ENCODE measurements at places on chromosomes 4 and X. TPM values are rescaled to one million over a fixed set of nuclear protein-coding genes. Genes with fewer than 3 reads are reported as not detected.

DNA sequence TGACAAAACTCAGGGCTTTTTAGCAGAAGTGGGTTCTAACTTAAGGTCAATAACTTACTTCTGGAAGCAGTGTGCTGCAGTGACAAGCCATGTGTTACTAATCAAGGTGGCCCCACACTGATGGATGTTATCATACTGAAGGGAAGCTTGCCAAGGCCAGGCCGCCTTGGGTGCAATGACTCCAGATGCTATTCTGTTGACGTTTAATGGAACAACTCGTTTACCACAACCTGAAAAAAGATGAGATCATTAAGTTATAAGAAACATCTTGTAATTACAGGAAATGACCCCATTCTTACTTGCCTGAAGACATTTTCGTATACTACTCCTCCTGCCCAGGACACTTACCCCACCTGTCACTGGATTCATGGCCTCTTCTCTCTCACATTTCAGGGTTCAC lies 38.9 kb upstream of the TMPRSS11D start:
- H3K27me3 ChIP-seq = no peaks in the 10 kb centered on the region
- H3K4me1 ChIP-seq = no peaks in the 10 kb centered on the region
- no peak for DNase-seq
- H3K4me3 ChIP-seq = no peak overlapping the region
- no peaks in the 10 kb centered on the region for H3K36me3 ChIP-seq
- H3K27ac ChIP-seq = no peak overlapping the region

GRCh38 chrX:38669428-38669827 lies 108.1 kb downstream of the TSPAN7 start:
- no peaks in the 10 kb centered on the region for H3K4me1 ChIP-seq
- H3K4me3 ChIP-seq = no peak overlapping the region
- no peaks in the 10 kb centered on the region for H3K27me3 ChIP-seq
- no peak for DNase-seq
- H3K27ac ChIP-seq = no peak overlapping the region
- no peaks in the 10 kb centered on the region for H3K36me3 ChIP-seq

DNA sequence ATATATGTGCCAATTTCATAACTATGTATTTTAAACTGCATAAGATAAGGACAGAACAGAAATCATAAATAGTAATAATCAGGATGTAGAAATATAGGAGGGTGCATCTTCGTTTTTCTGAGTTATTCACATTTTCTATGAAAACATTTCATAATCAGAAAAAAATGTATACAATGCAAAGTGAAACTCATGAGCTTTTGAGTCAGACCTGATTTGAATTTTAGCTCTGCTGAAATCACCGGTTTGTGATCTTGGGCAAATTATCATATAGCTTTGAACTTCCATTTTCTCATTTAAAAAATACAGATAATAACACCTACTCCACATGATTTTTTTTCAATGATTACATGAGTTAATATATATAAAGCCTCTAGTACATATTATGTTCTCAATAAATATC lies 106.9 kb downstream of the KDR start:
- H3K4me1 ChIP-seq = peaks cover 4% of the 10 kb centered on the region
- DNase-seq = no peak
- no peak overlapping the region for H3K27ac ChIP-seq
- no peak overlapping the region for H3K4me3 ChIP-seq
- peaks cover 8% of the 10 kb centered on the region for H3K27me3 ChIP-seq

GRCh38 chr4:102867278-102868152 lies 1.3 kb upstream of the CISD2 start:
- peak overlapping the region; percentile 95 for H3K4me3 ChIP-seq
- H3K36me3 ChIP-seq = peaks cover 33% of the 10 kb centered on the region
- no peak for DNase-seq
- no peaks in the 10 kb centered on the region for H3K27me3 ChIP-seq
- H3K27ac ChIP-seq = peak overlapping the region; percentile 98

DNA sequence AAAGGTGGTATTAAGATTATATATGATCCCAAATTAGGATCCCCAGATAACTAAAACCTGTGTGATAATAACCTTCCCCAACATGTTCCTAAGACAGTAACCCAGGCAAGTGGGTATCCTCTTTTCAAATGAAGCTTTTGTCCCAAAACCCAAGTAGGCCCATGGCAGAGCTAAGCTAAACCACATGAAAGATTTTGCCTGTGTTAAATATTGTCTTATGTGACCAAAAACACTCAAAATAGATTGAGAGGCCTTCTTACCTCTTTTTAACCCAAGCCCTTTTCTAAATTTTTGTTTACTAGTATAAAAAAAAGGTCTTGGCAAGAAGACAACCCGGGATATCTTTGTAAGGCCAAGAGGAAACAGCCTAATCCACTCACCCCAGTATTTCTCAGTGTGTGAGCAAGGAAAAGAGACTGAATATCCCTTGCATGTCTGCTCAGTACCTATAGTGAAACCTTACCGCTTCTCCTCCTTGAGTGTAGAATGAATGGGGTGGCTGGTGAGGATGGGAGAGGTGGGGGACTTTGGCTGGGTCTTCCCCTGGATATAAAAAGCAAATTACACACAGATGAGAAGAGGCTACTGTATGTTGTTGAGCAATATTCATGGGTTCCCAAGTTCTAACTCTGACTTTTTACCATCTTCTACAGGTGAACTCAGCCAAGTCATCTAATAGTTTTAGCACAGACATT lies 188.8 kb upstream of the BMP3 start:
- no peak overlapping the region for H3K4me3 ChIP-seq
- no peaks in the 10 kb centered on the region for H3K27me3 ChIP-seq
- H3K36me3 ChIP-seq = peaks cover 1% of the 10 kb centered on the region
- DNase-seq = no peak

- no peak overlapping the region for H3K27ac ChIP-seq
- no peak for DNase-seq
- H3K4me1 ChIP-seq = no peaks in the 10 kb centered on the region
Measured at GRCh38 chrX:103431316-103431715, 55.0 kb downstream of the BEX3 start.

GRCh38 chr4:124526769-124527168 lies 185.8 kb downstream of the ANKRD50 start:
- no peaks in the 10 kb centered on the region for H3K36me3 ChIP-seq
- H3K27ac ChIP-seq = no peak overlapping the region
- no peak for DNase-seq

- H3K36me3 ChIP-seq = peaks cover 6% of the 10 kb centered on the region
- peaks cover 30% of the 10 kb centered on the region for H3K4me1 ChIP-seq
- no peak for DNase-seq
- H3K4me3 ChIP-seq = no peak overlapping the region
- H3K27ac ChIP-seq = peak overlapping the region; percentile 21
Measured at GRCh38 chrX:53087388-53087831, 5.2 kb downstream of the TSPYL2 start.

GRCh38 chr4:172946503-172946902 lies 222.1 kb upstream of the GALNT7 start:
- H3K27me3 ChIP-seq = no peaks in the 10 kb centered on the region
- no peaks in the 10 kb centered on the region for H3K4me1 ChIP-seq
- H3K36me3 ChIP-seq = no peaks in the 10 kb centered on the region

- H3K4me3 ChIP-seq = no peak overlapping the region
- no peak for DNase-seq
- no peaks in the 10 kb centered on the region for H3K4me1 ChIP-seq
- H3K27me3 ChIP-seq = no peaks in the 10 kb centered on the region
- no peaks in the 10 kb centered on the region for H3K36me3 ChIP-seq
Measured at GRCh38 chr4:175661437-175661836, 150.6 kb downstream of the GPM6A start.

DNA sequence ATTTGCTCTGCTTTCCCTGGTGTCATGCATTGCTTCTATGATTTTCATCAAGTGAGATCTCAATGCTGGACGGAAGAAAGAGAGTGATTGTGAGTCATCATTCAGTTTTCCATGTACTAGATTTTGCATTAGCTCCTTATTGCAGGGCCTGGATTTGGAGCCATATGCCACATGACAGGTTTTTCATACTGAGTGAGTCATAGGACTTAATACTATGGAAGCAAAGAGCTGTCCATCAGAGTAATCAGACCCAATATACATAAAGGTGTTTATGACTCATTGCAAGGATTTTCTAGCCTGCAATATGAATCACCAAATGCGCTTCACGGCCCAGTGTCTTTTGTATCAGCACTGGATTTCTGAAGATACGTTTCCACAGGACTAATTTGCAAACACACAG lies 11.2 kb upstream of the TFDP3 start:
- H3K4me3 ChIP-seq = no peak overlapping the region
- H3K27me3 ChIP-seq = no peaks in the 10 kb centered on the region
- no peaks in the 10 kb centered on the region for H3K36me3 ChIP-seq
- DNase-seq = no peak

DNA sequence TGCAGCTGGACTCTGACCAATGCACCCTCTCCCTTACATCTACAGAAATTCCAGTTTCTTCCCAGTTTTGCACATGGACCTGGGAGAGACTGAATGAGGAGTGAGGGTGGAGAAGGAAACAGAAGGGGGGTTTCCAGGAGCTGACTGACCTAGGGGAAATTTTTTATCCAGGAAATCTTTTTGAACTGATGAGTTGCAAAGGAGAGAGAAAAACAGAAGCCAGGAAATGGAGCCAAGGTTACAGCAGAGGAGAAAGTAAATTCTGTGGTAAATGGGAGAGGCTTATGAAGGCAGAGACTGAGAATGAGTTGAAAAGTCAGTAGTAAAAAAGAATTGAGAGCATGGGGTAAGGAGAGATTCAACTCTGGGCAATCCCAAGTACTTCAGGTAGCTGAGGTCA lies 192.8 kb downstream of the SMIM20 start:
- peaks cover 10% of the 10 kb centered on the region for H3K4me1 ChIP-seq
- DNase-seq = no peak
- no peak overlapping the region for H3K4me3 ChIP-seq
- no peak overlapping the region for H3K27ac ChIP-seq

DNA sequence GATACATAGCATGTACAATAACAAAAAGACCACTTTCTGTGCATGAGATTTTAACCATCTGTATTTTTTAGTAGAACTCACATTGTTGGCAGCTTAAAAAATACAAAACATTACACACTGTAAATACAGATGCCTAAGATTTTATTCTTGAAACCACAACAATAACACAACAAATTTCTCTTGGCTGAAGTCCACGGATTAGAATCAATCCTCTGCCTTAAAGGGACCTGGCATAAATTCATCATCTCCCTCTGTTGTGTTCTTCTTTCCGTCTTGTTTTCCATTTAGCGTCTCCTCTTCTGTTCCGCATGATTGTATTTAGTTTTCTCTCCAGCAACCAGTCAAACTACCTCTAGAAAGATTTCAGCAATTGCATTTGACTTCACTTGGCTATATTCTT lies 231.0 kb downstream of the SPOCK3 start:
- H3K36me3 ChIP-seq = no peaks in the 10 kb centered on the region
- H3K27ac ChIP-seq = no peak overlapping the region
- no peaks in the 10 kb centered on the region for H3K27me3 ChIP-seq

DNA sequence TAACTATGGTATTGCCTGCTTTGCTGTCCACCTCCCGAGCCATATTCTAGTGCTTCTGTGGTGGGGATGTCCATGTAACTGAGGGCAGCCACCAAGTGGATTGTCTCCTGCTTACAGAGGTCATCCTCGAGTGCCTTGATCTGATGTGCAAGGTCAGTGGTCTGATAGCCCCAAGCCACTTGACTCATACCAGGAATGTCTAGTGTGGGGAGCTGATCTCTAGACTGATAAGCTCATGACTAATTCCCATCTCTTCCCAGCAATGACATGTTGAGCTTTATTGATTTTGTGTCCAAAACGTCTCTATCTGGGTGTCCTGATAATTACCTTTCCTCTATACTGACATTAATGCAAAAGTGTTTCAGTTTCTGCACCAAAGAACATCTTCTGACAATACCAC lies 168.4 kb upstream of the WDR1 start:
- no peak overlapping the region for H3K27ac ChIP-seq
- H3K4me3 ChIP-seq = no peak overlapping the region
- no peaks in the 10 kb centered on the region for H3K27me3 ChIP-seq
- no peak for DNase-seq

The PGAM4 gene
- total RNA-seq = not detected

The RTL3 gene
- total RNA-seq = not detected

The VSIG4 gene
- 0.30 TPM for total RNA-seq

The GEMIN8 gene
- 14.3 TPM for total RNA-seq
